ENCODE measurements at places on chromosomes 12 and 14.

- no peak for DNase-seq
Observed at GRCh38 chr14:62066304-62066703, 304.1 kb downstream of the SNAPC1 start.

GRCh38 chr12:124452576-124453331 lies 114.7 kb downstream of the NCOR2 start:
- no peak for DNase-seq

DNA sequence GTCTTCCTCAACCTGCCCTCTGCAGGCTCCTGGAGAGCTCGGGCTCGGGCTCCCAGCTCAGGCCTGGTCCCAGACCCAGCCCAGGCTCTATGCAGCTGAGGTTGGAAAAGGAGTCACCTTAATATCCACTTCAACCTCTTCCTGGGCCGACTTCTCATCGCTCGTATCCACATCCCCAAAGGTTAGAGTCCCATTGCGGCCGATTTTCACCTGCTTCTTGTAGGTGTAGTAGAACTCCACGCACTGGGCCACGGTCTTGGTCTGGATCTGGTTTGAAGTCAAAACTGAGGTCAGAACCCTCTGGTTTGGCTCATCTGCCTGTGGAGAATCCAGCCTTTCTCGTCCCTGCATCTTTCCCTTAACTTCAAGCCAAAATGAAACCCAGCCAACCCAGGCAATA lies 8.4 kb upstream of the PNMA1 start:
- DNase-seq: no peak

DNA sequence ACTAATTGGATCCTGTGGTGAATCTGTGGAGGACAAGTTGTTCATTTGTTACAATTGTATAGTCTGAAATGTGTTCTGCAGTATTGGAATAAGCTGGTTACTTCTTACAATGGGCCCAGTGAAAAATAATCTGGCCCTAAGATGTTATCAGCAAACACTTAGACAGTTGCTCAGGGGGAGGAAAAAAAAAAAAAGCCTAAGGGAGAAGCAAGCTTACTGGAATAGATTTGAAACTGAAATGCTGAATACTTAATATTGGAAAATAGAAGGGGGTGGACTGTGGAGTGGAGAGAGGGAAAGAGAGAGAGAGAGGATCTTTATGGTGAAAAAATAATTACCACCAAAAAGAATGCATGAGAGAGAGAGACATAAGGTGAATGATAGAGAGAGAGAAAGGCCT lies 4.0 kb downstream of the FOXG1 start:
- DNase-seq: no peak

GRCh38 chr12:127649961-127650360 lies 617.0 kb upstream of the TMEM132C start:
- DNase-seq: no peak

DNA sequence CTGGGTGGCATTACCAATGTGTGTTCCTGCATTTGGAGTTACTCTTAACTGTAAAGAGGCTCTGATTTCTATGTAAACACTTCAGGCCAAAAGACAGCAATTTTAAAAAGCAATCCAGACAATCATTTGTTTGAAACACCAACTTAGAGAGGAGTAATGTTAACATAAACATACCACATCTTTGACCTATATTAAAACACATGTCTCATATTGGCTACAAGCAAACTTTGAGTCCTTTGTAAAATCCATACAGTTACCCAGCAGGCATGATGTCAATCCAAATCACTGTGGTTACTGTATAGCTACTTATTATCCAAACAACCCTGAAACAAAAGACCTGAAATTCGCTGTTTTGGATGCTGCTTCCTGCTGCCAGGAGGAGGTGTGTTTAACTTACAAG lies 7.5 kb upstream of the G2E3 start:
- no peak for DNase-seq

- no peak for DNase-seq
Observed at GRCh38 chr12:82833481-82833880, 146.8 kb downstream of the TMTC2 start.

DNA sequence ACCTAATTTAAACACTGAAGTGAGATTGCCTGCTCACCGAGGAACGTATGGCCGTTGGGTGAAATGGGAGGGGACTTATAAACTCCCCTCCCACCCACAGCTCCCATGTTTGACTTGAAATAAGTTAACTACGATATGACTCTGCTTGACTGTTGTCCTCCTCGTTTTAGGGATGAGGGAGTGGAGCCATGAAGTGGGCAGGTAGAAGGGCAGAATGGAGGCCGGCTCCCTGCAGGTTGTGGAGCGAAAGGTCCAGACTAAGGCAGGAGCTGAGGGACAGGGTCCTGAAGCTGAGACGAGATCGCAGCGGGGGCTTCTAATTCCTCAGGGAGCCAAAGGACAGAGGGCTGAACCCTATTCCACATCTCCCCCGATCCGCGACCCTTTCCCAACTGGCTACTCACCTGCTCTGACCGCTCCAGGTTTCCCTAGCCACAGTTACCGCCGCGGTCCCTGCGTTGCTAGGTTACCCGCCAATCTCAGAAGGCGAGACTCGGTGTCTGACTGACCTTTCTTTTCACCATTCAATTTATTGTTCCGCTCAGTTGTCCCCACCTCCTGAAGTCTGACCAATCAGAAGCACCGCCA lies 577 bp upstream of the TPCN1 start:
- no peak for DNase-seq

- DNase-seq: no peak
Observed at GRCh38 chr14:84670796-84671195, 859.1 kb upstream of the FLRT2 start.

DNA sequence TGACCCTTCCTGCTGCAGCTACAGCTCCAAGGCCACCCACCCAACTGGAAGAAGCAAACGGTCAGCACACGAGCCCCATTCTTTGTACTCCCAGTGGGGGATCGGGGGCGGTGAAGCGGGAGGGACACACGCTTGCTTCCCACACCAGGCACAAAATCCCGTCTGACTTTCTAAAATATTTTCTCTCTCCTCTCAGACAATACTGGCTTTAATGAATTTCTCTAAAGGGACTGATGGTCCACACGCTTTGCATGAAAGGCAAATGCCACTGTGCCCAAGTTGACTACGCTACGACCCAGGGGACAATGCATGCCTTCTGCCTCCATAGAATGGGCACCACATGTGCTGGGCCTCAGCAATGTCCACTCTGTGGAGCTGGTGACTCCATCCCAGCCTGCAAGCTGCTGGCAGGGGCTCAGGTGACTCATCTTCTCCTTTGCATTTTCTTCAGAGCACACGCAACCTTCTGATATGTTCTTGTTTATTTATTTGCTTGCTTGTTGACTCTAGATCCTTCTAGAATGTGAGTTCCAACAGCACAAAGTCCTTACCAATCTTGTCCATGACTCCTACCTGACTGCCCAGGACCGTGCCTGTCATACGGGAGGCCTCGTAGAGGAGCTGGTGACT lies 15.6 kb downstream of the SYNE3 start:
- DNase-seq: no peak

- DNase-seq: no peak
Observed at GRCh38 chr12:96164951-96165811, 29.0 kb upstream of the ELK3 start.

- no peak for DNase-seq
Observed at GRCh38 chr14:102923201-102923924, 900 bp downstream of the AMN start.

Measured in stimulated activated CD4-positive, alpha-beta T cell treated with anti-CD3 and anti-CD28 coated beads, TNF-alpha, amount 100 ng/mL, for 24 hours (primary cell).